Stimulated activated CD8-positive, alpha-beta memory T cell treated with anti-CD3 and anti-CD28 coated beads, Interleukin-4, amount 100 ng/mL, for 1 hour (primary cell): ENCODE measurements at places on chromosomes 4 and X.

GRCh38 chr4:87807402-87807801 lies 8.0 kb downstream of the IBSP start:
- no peak for DNase-seq

GRCh38 chrX:129642641-129643040 lies 12.1 kb downstream of the APLN start:
- no peak for DNase-seq

GRCh38 chr4:115332078-115332477 lies 218.7 kb upstream of the NDST4 start:
- DNase-seq, result no peak

- no peak for DNase-seq
Observed at GRCh38 chr4:20194123-20195013, 57.3 kb upstream of the SLIT2 start.

DNA sequence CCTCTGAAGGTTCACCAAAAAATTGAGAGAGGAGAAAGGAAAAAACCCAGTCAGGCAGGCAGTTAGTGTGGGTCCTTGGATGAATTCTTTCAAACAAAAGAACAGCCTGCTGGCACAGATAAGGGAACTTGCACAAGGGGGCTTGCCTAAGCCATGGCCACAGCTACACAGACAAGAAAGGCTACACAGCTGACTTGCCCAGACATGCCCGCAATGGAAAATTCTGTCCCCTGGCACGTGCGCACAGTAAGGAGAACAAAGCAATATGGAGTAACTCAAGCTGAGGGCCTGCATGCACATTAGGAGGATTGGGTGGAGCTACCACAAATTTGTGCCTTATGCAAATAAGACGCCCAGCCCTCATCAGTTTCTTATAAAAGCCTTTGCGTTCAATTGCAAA lies 512.5 kb upstream of the HTR2C start:
- DNase-seq, result no peak

DNA sequence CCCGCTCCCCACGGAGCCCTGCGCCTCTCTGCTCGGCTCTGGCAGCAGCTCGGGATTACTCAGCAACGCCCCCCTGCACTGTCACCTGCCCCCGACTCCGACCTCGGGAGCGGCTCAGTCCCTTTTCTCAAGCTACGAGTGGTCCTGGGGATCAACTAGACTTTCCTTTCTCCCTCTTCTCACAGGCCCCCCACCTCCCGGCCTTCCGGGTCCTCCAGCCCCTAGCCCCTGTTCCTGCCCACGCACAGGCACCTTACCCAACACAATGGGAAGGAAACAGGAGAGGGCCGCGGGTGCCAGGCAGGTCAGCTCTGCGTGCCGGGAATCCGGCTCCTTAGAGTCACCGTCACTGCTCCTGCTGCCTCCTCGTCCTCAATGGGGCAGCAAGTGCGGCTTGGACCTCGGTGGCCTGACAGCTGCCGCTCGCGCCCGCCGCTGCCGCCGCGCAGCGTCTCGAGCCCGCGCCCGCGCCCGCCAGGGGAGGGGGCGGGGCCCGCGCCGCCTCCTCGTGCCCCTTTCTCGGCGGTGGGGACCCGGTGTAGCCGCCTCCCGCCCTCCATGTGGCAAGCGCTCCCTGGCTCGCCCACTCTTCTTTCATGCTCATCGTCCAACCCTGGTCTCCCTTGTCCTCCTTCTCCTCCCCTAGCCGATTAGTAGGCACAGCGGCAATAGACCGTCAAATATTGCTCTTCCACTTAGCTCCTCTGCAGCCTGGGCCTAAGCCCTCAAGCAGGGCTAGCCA lies at the start of gene RAB9B:
RAB9B (minus strand) TSS at position 455 of the 742 bp plus-strand sequence. CDS start 6,473 bp downstream, outside the sequence.
- no peak for DNase-seq

- no peak for DNase-seq
Observed at GRCh38 chrX:72208126-72208800, 26.7 kb downstream of the PIN4 start.

DNA sequence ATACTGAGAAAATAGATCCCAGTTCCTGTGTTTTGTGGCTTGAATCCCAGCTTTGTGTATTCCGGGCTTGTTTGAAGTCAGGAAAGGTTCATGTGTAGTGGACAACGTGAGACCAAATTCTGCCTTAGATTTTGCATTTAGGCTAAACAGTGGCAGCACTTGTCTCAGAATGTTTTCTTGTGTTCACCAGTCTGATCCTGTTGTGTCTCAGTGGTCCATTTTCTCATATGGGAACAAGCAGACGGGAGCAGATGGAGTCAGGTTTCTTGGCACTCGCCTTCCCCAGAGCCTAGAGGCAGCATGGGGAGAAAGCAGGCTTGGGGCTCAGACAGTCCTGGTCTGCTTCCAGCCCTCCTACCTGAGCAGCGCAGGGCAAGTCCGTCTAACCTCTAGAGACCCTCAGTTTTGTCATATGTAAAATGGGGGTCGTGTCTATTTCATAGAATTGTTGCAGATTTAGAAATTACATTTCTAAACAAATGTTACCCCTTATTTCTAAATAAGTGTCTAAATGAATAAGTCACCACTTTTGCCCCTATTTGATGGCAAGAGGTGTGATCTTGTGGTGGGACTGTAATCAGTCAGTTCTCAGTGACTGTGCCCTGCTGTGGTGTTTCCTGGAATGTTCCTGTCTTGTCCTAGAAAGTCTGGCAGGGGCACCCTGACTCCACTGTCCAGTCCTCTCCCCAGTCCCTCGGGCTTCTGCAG lies 28.3 kb upstream of the MSANTD1 start:
- DNase-seq, result no peak
